Stimulated activated CD4-positive, alpha-beta T cell treated with anti-CD3 and anti-CD28 coated beads, Interleukin-1b, Interleukin-23, amount 100 ng/mL, for 4 hours (primary cell): ENCODE measurements at places on chromosomes 1 and 21.

DNA sequence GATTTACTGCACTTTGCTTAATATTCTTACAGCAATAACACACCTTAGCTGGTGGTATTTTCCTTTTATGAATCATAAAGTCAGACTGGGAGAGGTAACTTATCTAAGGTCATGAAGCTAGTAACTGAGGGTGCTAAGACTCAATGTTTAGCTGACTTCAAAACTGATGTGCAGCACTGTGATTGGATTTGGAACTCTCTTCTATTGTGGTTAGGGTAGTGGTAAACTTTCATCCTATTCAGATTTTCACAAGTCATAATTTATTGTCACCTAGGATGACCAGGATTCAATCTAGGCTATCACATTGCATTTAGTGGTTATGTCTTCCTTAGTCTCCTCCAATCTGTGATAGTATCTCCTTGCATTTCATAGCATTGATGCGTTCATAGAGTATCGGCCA is 18.9 kb downstream of the EPB41 start:
- DNase-seq = no peak

DNA sequence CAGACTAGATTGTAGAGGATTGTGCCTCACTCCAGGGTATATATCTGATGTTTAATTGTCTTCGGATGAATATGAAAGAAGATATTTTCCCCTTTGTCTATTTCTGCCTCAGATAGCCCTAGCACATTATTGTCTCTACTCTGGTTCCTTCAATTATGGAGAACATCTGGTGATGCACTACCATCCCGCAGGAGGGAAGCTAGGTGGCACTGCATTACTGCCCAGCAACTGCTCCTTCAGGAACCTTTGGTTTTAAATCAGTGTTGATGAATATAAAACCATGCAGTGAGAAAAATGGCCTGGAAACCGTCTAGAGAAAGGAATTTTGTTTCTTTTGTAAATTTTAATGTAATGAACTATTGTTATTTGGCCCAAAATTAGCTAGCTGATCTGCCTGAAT is 68.5 kb downstream of the GPR88 start:
- no peak for DNase-seq

GRCh38 chr21:34594566-34595234 is 20.2 kb downstream of the RCAN1 start:
- no peak for DNase-seq

DNA sequence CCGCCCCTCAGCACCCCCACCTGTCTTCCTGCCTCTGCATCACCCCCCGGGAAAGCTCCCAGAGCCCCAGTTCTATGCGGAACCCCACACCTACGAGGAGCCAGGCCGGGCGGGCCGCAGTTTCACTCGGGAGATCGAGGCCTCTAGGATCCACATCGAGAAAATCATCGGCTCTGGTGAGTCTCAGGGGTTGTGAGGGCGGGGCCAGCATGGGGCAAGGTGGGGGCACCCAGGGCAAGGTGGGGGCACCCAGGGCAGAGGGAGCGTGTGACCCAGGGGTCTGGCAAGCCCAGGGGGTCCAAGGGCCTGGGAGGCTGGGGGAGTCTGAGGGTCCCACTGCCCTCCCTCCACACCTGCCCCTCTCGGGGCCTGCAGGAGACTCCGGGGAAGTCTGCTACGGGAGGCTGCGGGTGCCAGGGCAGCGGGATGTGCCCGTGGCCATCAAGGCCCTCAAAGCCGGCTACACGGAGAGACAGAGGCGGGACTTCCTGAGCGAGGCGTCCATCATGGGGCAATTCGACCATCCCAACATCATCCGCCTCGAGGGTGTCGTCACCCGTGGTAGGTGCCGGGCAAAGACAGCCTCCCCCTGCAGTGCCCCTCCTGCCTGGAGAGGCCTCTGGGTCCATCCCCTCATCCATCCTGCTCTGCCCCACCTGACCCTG is 34.1 kb downstream of the EPHA8 start:
- no peak for DNase-seq

GRCh38 chr21:44319407-44320065 is 19.7 kb downstream of the CFAP410 start:
- DNase-seq = no peak

GRCh38 chr1:242854466-242854865 is 330.0 kb upstream of the PLD5 start:
- no peak for DNase-seq

DNA sequence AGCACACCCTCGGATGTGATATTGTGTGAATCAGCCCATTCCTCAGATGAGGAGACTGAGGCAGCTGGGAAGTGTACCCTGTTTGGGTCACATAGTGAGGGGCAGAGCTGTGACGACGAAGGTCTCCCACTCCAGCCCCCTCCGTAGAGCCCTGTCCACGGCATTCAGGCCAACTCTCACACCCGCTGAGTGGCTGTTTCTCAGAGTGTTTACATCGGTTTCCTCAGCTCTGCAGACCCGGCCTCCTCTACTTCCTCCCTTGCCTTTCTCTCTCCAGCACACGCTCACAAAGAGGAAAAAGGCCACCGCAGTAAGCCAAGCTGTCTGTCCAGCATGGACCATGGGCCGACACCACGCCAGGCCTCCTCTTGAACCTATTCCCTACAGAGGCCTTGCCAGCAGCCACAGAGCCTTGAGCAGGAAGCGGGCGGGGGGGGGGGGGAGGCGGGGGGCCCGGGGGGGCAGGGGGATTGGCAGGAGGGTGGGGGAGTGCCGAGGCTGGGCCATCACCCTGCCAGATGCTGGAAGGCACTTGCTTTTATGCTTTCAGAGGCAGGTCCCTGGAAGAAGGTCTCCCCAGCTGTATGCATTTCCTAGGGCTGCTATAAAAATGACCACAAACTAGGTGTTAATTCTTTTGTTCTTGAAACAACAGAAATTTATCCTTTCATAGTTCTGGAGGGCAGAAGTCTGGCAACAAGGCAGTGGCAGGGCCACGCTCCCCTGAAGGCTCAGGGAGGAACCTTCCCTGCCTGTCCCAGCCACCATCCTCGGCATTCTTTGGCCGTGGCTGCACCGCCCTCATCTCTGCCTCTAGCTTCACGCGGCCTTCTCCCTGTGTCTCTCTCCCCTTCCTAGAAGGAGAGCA is 178.4 kb downstream of the PSMG1 start:
- no peak for DNase-seq

GRCh38 chr1:97006044-97006661 is 284.6 kb downstream of the PTBP2 start:
- DNase-seq = no peak

DNA sequence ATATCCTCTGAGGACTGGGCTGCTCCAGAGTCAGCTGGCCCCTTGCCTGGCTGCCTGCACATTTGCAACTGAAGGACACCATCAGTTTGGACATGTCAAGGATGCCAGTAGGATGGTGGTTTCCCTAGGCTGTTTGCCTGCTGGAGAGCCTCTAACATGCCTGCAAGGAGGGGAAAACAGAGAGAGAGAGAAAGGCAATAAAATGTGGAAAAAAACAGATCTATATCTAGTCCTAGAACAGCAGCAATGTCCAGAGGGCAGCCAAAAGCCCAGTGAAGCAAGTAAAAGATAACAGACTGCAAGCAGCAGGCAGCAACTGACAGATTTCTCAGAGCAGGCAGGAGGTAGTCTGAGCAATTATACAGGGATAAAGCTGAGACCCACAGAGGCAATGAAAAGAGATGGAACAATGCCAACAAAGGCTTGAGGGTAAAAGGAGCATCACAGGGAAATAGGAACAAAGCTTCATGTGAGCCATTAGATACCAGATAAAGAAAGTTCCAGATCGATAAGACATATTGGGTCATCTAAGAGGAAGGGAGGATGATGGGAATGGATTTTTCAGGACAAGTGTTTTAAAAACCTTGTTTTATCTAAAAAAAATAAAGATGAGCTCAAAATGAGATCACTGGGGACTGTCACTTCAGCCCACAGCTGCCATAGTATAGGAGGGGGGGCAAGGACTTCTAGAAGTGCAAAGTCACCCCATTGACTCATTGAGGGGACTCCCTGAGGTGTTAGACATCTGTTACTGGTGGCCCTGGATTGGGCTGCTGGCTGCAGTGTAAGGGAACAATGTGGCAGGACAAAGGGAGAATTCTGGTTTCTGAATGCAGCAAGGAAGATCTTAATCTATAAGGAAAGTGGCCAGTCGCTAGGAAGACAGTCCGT is 38.6 kb upstream of the GADD45A start:
- DNase-seq = no peak

DNA sequence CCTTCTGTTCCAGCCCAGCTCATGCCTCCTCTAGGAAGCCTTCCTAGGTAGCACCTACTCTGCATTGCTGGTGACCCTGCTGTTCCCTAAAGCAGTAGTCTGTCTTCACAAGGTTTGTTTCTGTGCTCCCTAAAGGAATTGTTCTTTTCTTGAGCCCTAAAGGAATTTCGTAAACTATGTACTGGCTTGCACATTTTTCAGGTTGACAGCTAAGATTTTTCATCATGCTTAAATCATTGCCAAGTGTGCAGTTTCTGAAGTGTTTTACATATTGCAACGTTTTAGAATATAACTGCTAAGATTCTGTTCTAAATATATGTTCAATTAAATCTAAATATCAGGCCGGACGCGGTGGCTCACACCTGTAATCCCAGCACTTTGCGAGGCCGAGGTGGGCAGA is 13.1 kb downstream of the S100A16 start:
- no peak for DNase-seq

DNA sequence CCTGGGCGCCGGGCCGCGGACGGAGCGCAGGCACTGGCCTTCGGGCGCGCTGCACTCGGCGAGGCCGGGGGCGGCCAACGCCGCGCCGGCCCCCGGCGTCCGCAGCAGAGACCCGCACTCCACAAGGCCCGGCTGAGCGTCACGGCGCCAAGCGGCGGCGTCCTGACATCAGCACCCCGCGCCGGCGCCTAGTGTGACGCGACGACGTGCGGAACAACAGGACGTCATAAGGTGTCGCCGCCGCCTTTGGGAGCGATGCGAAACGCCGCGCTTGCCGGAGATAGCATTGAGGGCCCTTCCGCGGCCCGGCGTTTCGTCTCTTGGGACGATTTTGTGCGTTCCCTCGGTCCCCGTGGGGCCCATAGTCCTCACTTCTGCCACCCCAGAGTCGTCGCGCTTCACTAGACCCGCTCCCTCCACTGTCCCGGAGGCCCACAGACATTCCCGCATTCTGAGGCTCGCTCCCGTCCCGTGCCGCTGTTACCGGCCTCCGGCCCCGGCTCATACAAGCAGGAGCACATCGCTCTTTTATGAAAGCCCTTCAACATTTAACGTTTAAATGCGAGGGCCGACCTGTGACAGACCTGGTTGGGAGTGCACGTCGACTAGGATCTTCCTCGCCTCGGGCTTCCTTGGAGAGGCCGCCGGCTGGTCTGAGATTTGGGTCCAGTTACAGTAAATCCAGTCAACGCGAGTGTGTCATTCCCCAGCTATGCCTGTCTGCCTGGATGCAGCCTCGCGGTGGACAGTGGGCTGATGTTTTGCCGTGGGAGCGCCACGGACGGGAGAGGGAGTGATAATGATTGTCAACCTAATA is at the start of gene SSU72:
TSS of gene SSU72 (minus strand) at position 143 of the 817 bp plus-strand sequence. CDS start 306 bp downstream, outside the sequence.
- DNase-seq = peak; percentile 86
